ENCODE measurements at places on chromosomes 7 and 10.

- no peak for DNase-seq
These were observed 79.5 kb downstream of the PAX2 start for GRCh38 chr10:100824886-100825285.

GRCh38 chr7:90681336-90682022, 85.4 kb downstream of the CDK14 start:
- DNase-seq = peak; percentile 25

DNA sequence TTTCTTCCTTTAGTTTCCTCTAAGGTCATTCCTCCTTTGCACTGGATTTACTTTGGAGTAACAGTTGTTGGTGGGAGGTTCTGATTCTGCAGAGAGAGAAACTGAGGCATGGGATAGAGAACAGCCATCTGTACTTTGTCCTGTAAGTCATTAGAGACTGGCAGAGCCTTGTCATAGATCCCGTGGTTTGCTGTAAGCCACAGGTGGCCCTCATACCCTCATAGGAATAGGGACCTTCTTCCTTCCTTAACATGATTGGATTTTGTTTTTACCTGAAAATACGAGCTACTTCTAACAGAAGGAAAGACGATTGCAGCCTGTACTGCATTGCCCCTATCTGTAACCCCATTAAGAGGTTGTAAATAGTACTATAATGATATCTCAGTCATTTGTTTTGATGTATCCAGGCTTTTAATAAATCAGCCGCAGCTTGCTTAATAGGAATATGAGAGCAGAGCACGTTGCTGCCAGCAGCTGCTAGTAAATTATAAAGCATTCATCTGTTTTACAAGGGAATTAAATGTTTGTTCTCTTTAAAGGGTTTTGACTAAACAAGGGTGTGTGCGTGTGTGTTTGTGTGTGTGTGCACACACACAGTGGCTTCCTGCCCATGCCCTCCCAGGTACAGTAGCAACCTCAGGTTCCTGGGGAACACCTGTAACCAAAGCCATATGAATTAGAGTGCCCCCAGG, 249.8 kb downstream of the AUTS2 start:
- DNase-seq = no peak

DNA sequence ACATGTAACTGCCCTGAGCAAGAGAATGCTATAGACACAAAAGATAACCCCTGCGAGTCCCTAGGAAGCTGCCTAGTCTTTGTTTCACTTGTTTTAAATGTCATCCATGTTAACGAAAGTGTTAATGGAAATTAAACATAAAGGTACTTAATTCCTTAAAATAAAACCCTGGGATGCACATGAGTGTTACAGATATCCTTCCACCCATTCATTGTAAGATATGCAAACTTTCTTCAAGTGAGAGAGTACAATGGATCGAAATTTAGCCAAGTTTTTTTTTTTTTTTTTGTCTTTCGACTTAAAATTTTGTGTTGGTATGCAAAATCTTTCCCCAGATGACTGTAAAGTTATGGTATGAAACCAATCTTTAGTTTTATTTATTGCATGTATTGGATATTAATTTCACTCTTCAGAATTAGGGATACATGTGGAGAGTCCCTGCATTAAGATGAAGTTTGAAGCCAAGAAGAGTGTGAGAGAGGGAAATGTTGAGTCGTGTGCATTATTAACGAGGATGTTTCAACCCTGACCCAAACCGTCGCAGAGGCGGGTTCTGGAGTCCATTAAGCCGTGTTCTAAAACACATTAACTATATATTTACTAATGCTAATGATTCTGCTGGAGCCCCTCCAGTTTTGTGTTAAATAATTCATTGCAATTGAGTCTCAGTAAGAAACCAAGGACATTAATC, 1.6 kb downstream of the CDK14 start:
- no peak for DNase-seq

DNA sequence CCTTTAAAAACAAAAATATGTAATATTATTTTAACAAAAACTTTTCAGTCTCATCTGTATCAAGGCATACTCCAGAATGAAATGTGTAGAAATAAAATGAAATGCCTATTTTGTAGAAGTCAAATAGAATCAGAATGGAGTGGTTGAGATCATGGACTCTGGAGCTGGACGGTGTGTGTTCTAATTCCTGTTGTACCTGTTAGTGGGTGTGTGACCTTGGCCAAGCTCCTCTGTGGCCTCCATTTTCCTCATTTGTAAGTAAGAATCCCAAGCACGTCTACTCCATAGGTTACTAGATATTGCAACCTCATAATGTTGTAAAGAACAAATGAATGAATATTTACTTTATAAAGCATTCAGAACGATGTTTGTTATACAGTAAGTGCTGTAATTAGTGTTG, 74.9 kb downstream of the HDAC9 start:
- no peak for DNase-seq

GRCh38 chr10:120011359-120012130, 119.0 kb downstream of the SEC23IP start:
- no peak for DNase-seq

- no peak for DNase-seq
These were observed 26.4 kb upstream of the HERPUD2 start for GRCh38 chr7:35721288-35721687.

DNA sequence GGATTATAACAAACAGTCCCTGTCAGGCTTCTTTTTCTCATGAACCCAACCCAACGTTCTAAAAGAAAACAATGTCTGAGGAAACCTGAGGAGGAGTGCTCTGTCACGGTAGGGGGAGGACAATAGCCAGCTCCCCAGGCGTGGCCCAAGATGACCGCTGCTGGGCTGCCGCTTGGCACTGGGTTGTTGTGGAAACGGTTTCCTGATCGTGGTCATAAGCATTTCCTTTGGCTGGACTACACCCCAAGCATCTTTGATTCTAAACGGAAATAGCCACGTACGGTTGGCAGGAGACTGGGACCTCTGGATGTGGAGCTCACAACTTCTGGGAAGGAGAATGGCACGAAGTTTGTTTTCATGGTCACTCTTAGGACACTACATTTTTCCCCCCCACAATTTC, 30.4 kb upstream of the DMBT1 start:
- no peak for DNase-seq

DNA sequence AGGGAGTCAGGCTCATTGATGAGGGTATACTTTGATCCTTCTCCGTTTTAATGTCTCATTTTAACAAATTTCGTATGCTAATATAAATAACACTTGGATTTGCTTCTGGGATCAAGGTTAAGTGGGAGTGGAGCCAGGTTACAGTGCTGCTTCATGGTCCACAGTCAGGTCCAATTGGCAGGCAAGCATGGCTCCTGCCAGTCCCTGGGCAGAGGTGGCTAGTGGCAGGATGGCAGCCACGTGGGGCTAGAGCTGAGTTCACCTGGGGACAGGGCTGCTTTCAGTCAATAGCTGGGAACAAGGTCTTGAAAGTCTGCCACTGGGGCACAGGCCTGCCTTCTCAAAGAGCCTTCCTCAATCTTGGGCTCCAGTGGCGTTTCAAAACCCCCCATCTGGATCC, 16.0 kb upstream of the VWA2 start:
- DNase-seq = no peak

- no peak for DNase-seq
These were observed 123.6 kb upstream of the NOBOX start for GRCh38 chr7:144527051-144527471.

DNA sequence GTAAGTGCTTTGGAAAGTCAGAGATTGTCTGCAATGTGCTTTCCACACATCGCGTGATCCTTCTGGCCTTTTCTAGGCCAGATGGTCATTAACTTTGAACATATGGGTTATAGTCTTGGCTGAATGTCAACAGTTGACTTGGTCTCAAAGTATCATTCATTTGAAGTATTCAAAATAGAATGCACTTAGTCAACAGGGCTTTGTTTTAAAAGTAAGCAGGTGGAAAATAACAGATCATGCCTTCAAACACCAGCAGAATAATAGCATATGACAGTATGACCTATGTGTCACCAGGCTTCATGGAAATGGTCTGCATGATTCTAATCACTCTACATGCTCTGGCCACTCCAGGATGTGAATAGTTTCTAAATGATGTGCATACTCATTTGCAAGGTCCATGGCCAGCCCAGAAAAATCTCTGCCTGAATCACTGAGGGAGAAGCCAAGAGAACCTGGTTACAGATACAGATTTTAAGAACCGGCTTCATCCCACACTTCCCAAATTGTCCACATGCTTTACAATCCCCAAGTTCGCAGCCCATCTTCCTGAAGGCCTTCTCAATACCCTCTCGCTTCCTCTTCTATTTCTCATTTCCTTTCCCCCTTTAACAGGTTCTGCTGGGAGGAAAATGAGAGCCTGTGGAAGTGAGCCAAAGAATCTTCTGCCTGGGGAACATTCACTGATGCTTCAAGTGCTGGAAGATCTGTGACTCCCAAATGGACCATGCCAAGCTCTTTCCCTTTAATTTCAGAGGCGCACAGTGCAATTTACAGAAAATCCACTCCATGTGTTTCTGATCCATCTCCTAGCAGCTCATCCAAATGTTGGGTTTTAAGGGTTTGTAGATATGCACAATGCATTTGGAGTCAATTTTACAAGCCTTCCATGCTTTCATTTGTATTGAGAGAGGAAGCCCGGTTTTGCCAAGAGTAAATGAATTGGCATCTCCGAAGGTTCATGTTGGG, 122.8 kb upstream of the GDF10 start:
- no peak for DNase-seq

DNA sequence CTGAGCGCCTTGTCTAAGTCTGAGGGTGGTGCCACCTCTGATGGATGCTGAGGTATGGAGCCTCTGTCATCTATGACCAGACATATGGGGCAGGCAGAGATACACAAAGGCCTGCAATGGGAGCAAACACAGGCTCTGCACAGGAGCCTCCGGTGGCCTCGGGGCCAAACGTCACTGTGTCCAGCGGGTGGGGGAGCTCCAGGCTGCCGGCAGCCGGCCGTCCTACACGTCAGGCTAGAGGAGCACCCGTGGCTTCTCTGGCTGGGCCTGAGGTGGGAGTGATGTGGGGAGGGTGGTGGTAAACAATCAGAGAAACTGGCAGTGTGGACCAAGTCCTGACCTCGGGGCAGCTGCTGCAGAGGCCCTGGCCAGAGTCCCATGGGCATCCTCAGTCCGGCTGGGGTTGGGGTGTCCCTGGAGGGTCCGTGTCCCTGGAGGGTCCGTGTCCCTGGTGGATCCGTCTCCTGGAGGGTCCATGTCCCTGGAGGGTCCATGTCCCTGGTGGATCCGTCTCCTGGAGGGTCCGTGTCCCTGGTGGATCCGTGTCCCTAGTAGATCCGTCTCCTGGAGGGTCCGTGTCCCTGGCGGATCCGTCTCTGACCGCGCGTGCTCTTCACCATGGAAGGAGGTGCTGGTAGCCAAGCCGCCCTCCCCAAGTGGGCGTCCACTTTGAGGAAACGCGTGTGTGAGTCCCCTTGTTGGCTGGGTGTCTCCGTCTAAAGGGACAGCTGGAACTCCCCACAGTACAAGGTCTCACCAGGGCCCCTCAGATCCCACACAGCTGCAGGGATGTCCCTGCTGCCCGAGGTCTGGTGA, 24.2 kb upstream of the FAM20C start:
- no peak for DNase-seq

- DNase-seq = peak; percentile 98
These were observed 7.0 kb downstream of the AIMP2 start for GRCh38 chr7:6015917-6016652.

- no peak for DNase-seq
These were observed 22.4 kb downstream of the STN1 start for GRCh38 chr10:103895411-103896186.

DNA sequence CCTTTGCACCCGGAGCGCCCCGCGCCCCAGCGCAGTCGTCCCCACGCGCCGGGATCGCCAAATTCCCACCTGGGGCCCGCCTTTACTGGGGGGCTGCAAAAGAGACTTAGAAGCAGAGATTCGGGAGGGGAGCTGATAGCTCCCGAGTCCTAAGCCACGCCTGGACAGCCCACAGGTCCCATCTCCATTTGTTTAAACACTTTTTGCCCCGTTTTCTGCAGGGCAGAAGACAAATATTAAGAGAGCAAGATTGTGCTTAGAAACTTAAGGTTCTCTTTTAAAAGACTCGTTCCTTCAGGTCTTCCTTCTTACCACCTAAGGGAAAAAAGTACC, 299.1 kb upstream of the NFE2L3 start:
- no peak for DNase-seq

GRCh38 chr7:44477063-44477830, 13.2 kb downstream of the NUDCD3 start:
- DNase-seq = peak; percentile 55

GRCh38 chr10:71001470-71001869, 113.1 kb upstream of the PCBD1 start:
- DNase-seq = no peak

DNA sequence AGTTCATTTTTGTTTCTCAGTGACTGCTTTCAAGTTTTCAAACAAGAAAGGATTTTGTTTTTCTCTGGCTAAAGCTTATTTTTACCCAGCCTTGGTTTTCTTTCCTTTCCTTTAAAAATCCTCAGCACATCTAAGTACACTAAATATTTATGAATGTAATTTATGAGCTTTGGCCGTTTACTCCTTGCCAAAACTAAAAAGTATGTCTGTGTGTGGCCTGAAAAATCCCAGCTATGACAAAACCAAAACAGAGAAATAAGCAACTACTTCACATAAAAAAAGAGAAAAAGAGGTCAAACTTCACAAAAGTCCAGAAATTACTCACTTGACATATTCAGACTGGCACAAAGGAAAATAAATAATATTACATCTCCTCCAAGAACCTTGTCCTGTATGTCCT, 365.1 kb upstream of the NFE2L3 start:
- no peak for DNase-seq

GRCh38 chr7:30903146-30903545, 8.5 kb upstream of the AQP1 start:
- DNase-seq = no peak

GRCh38 chr7:65832281-65832680, 40.6 kb upstream of the VKORC1L1 start:
- DNase-seq = no peak

GRCh38 chr10:118020365-118020764, 26.4 kb downstream of the RAB11FIP2 start:
- DNase-seq = no peak

DNA sequence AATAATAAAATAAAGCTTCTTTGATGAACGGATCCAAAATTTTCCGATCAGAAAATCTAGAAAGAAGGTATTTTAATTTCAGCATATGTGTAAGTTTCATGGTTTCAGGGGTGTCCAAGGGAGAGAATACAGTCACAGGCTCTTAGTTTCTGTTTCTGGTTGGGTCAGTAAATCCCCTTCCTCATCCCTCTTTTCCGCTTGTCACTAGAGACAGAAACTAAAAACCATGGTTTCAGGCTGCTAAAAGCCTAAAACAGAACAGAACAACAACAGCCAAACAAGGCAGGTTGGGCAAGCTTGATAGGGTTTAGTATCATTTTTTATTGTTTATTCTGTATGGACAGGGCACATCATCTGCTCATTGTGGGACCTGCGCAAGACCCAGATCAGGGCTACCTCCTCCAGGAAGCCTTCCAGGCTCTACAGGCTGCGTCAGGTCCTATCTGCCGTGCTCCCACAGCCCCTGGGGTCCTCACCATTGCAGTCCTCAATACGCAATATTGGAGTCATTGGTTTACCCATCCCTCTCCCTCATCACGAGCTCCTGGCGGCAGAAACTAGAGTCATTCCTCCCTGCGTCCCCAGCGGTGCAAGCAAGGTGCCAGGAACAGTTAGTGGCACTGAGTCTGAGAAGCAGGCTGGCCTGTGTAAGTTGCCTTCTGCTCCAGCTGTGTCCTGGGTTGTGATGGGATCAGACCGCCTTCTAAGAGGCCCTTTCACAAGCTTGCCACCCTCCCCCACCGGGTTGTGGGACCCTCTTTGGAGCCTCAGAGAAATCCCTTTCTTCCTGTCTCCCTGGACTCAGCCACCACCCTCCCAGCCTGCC, 70.2 kb upstream of the CUX1 start:
- DNase-seq = no peak

GRCh38 chr10:17025444-17026295, 103.9 kb downstream of the CUBN start:
- DNase-seq = peak; percentile 98
